Spinal cord (tissue), 10 donors: ENCODE measurements at places on chromosomes 2 and 18. TPM values are rescaled to one million over a fixed set of nuclear protein-coding genes. Genes with fewer than 3 reads are reported as not detected.

GRCh38 chr2:121167411-121167810 lies 117.6 kb downstream of the TFCP2L1 start:
- no peak for DNase-seq

GRCh38 chr2:21050164-21050563 lies 6.3 kb upstream of the APOB start:
- DNase-seq: no peak

DNA sequence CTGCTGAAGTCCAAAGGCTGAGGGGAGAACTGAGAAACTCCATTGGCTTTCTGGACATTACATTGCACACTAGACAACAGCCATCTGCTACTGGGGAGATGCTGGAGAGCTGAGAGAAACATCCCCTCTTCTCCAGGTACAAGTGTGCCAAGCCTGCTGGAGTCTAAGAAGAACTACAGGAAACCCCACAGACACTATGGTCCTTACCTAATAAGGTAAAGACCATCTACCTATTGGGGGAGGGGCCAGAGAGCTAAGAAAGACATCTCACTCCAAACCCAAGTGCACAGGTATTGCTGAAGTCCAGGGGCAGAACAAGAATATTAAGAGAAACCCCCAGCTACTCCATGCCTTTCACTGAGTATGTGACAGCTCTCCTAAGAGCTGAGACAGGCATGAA lies 338.7 kb upstream of the NCKAP5 start:
- no peak for DNase-seq

DNA sequence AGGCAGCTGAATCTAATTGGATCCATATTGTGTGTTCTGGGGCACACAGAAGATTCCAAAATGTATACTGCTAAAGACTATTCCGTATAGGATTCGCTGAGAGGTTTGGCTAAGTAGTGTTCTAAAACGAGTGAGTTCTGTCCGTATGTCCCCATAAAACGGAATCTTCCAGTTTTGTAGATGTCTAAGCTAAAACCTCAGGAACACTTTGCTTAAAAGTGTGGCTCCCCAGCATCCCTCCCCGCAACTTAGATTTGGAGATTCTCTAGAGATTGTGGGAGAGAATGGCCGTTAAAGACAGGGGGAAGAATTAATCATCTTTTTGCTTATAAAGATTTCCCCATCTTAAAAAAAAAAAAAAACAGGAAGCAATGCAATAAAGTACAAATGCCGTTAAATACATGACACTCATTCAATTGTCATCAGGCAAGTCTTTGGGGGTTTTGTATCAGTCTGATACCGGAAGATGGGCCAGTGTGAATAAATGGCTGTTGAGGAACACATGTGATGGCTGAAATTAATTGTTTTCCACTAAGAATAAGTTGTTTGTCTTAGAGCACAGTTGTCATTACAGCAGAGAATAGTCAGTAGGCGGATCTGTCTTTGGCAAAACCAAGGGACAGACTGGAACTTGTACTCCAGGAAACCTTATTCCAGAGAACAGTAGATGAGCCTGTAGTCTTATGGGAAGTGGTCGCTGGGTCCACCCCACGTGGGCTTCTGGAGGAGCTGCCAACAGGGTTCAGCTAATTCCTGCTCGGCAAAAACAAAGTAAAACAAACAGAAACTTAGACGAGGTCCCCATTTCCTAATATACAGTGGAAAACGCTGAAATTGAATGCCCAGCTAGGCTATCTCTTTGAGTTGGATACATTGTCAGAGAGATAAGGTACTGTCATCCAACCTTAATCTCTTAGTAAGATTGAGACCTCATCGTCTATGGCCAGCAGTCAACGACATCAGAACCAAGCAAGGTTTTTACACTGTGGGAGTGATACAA lies 1.7 kb downstream of the EMILIN2 start:
- DNase-seq: peak; percentile 41

- DNase-seq: no peak
Observed at GRCh38 chr18:52160636-52161035, 179.4 kb upstream of the DCC start.

DNA sequence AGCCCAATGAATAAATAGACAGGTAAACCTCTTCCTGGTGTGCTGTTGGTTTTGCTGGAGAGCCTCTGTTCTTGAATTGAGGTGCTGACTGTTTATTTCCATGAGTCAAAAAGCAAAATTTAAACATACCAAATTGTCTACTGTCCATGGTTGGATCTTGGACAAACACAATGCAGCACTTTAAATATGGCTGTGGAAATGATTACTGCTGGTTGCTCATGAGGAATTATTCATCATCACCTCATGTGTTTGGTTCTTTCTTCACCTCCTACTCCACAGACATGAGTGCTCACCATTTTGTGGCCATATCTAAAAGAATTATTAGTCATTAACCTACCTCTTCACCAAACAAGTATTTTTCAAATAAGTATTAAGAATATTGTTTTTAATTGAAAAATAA lies 85.3 kb upstream of the GALNT5 start:
- no peak for DNase-seq

DNA sequence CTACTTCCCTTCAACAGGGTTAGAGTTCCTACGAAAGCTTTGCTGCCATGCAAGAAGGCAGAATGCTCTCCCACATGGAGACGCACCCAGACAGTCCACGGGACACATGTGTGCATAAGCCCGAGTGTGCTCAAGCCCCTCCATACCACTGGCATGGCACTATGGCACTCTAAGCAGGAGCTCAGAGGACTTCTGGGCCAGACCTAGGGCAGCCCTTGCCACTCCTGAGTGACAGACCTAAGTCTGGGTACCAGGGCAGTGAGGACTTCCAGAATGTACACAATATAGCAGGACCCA lies 11.4 kb upstream of the ARID5A start:
- no peak for DNase-seq

DNA sequence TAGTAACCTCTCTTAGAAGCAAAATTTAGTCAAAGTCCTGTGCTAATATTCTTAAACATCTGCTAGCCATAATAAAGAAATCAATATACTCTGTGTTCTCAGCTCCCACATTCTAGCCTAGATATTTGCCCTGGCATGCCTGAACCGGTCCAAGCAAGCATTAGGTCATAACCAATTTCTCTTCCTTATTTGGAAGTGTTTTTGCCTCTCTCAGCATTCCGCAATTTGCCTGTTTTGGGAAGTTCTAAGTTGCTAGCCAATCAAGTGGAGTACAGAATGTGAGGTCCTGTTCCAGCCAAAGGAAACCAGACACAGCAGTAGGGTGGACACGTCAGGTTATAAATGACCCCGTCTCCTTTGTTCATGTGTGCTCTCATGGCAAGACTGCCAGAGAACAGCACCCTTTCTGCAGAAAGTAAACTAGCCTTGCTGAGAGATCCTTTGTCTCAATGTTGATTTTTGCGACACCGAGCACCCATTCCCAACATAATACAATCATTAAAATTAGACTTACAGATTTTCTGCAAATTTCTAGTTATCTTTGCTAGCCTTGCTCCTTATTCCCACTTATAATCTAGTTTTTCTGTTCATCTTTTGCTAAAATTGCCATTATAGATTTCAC lies 13.0 kb upstream of the SULT1C4 start:
- DNase-seq: no peak

- no peak for DNase-seq
Observed at GRCh38 chr18:68072744-68073143, 556.2 kb upstream of the DSEL start.

GRCh38 chr18:43420950-43421349 lies 143.7 kb upstream of the SYT4 start:
- no peak for DNase-seq

DNA sequence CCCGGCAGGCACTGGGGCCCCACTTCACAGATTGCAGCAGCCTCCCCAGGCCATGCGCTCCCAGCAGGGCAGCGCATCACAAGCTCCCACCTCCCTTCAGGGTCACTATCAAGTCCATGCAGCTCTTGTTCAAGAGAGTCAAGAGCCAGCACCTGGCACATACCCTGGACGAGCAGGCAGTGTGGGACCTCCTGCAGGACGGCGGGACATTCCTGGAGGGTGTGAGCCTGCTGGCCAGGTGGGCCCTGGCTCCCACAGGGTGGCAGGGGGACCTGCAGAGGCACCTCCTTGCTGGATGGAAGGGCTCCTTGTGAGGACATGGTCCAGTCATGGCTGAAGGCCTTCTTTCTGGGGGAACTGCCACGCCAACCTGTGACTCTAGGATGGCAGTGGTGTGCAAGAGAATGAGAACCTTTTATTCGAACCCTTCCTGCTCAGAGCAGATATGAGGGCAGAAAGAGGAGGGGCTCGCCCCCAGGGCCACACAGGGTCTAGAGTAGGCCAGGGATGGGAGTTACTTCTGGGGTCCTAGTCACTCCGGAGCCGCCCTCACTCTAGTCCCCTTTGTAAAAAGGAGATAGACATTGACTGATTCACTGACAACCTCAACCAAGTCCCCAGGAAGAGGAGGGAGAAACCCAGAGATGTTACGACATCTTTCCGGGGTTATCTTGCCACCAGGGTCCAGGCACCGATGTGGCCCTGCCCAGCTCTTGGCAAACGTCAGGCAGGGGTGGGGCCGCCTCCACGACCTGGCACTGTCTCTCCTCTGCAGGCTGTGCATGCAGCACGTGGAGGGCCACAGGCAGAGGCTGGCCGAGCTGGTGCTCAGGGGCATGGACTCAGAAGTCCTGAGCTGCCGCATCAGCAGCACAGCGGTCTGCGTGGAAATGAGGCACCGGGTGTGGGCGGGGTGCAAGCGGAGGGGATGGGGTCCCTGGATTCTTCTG lies 31.3 kb downstream of the HJURP start:
- DNase-seq: no peak

DNA sequence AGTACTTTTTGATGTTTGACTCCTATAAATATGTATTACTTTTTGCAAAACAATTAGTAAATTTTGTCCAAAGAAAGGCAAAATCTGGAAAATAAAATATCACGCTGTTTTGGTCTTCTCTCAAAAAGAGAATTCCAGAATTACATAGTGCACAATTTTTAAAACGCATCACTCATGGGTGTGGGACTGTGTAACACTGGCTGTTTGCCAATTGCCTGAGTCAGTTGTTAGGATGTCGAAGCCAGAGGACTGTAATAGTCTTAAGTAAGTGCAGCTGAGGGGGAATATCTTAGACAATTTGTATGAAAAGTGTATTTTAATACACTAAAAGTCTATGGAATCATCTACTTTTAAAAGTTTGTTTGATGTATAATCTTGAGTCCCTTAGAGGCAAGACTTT lies 24.1 kb upstream of the EPHA4 start:
- DNase-seq: no peak

- DNase-seq: no peak
Observed at GRCh38 chr2:17441790-17442189, 76.5 kb downstream of the RAD51AP2 start.

DNA sequence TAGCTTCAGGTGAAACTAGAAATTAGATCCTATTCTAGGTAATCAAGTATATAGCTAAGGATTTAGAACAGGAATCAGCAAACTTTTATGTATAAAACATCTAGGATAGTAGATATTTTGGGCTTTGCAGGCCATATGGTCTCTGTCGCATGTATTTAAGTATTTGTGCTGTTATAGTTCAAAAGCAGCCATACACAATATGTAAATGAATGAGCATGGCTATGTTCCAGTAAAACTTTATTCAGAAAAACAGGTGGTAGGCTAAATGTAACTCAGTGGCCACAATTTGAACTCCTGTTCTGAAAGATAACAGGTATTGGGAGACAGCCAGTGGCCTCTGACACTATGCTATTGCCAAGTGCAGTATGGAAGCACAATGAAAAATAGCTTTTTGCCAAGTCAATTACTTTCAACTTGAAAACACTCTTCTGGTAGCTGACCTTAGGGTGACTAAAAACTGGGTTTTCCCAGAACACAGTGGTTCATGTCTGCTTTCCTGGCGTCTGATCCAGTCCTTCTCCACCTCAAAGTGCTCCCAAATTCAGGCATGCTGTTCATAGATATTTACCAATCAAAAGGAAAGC lies 304.7 kb upstream of the SYT4 start:
- no peak for DNase-seq

DNA sequence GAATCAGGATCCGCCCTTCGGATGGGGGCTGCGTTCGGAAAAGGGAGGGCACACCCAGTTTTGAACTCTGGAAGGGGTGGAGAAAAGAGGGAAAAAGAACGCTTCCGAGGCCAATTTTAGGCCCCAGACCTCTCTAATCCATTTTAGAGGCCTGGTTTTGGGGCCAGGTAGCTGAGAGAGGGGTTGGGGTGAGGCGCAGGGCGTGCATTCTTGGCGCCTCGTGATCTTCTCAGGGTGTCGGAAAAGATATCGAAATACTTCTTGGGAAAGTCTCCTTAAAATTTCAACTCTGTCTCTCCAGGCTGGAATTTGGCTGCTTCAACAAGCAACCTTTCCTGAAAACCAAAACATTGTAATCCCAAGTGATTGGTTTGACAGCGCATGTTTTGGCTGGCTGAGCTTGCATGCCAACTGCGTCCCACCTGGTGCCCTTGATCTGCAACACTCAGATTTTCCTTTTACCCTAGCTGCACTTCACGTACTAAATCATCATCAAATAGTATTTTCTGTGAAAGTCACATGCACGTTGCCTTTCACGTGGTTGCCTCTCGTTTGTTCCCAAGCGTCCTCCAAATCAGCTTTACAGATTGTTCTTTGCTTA lies 864 bp upstream of the XPO1 start:
- no peak for DNase-seq

DNA sequence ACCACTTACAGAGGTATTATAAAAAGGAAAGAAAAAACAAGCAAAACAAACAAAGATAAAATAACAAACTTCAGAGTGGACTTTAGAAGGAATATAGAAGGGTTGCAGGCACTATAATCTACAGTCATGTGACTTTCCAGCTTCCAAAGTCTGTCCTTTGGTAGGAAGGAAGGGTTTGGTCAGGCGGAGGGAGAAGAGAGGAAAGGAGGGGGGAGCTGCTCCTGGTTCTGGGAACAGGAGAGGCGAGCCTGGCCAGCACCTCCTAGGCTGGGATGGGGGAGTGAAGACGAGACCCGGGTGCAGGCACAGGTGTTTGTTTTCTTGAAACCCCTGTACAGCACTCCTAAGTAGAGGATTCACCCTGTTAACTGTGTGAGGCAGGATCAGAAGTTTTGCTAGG lies 53.8 kb upstream of the GATA6 start:
- DNase-seq: no peak

GRCh38 chr18:61244632-61245031 lies 88.6 kb upstream of the CDH20 start:
- no peak for DNase-seq

DNA sequence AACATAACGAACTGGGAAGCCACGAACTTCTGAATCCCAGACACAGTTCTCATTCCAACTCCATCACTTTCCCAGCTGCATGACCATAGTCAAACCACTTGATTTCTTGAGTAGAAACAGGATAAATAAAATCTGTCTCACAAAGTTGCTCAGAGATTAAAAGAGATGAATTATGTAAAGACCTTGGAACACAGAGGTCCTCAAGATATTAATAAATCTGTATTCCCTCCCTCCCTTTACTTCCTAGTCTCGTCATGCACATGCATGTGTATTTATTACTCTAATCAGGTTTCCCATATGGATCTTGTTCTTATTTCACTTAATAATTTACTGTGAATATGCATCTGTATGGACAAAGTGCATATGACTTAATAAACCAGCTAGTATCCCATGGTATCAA lies 21.1 kb upstream of the CSRNP3 start:
- no peak for DNase-seq

Gene AGXT
- 0.17 TPM for total RNA-seq

Gene CENPA
- total RNA-seq: 5.5 TPM

Gene STPG4
- total RNA-seq: 0.44 TPM

Gene KIAA2012
- 1.2 TPM for total RNA-seq

Gene REG1A
- not detected for total RNA-seq

Gene TPO
- 0.06 TPM for total RNA-seq

Gene DSG4
- total RNA-seq: not detected

Gene UGT1A10
- total RNA-seq: not detected

Gene SNTG2
- total RNA-seq: 4.2 TPM

Gene IL18R1
- 2.1 TPM for total RNA-seq

Gene WNT6
- total RNA-seq: 1.6 TPM

Gene SERPINB13
- not detected for total RNA-seq

Gene SCN1A
- 34.9 TPM for total RNA-seq

Gene WIPF1
- 18.7 TPM for total RNA-seq

Gene PDE11A
- total RNA-seq: 1.9 TPM
